ENCODE measurements at places on chromosomes 13 and 19. TPM values are rescaled to one million over a fixed set of nuclear protein-coding genes. Genes with fewer than 3 reads are reported as not detected.

USHBP1 gene
- not detected for total RNA-seq

CD37 gene
- total RNA-seq = not detected

DAND5 gene
- not detected for total RNA-seq

PSG3 gene
- total RNA-seq = not detected

PDCD5 gene
- total RNA-seq = 80.9 TPM

CYP2S1 gene
- 0.20 TPM for total RNA-seq

PALM gene
- total RNA-seq = 9.9 TPM

SRRM5 gene
- total RNA-seq = 0.37 TPM

ZNF229 gene
- 3.7 TPM for total RNA-seq

ZC3H4 gene
- total RNA-seq = 14.7 TPM

RYR1 gene
- total RNA-seq = not detected

HCST gene
- 0.59 TPM for total RNA-seq

PDX1 gene
- total RNA-seq = not detected

CPB2 gene
- total RNA-seq = not detected

KIR2DL4 gene
- not detected for total RNA-seq

ADGRE1 gene
- total RNA-seq = not detected

LYL1 gene
- total RNA-seq = 0.73 TPM

STARD13 gene
- 18.0 TPM for total RNA-seq

PLK5 gene
- not detected for total RNA-seq

LAIR1 gene
- not detected for total RNA-seq

Measured in subcutaneous preadipocyte (primary cell).